ENCODE measurements at places on chromosomes 4 and X.

DNA sequence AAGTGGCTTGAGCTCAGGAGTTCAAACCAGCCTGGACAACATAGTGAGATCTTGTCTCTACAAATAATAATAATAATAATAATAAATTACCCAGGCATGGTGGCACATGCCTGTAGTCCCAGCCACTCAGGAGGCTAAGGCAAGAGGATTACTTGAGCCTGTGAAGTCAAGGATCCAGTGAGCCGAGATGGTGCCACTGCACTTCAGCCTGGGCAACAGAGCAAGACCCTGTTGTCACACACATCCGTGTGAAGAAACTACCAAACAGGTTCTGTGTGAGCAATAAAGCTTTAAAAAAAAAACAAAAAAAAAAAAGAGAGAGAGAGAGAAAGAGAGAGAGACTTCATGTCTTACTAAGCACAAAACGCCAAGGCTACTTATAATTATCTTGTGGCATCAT lies 42.5 kb downstream of the ANOS1 start:
- DNase-seq = no peak

DNA sequence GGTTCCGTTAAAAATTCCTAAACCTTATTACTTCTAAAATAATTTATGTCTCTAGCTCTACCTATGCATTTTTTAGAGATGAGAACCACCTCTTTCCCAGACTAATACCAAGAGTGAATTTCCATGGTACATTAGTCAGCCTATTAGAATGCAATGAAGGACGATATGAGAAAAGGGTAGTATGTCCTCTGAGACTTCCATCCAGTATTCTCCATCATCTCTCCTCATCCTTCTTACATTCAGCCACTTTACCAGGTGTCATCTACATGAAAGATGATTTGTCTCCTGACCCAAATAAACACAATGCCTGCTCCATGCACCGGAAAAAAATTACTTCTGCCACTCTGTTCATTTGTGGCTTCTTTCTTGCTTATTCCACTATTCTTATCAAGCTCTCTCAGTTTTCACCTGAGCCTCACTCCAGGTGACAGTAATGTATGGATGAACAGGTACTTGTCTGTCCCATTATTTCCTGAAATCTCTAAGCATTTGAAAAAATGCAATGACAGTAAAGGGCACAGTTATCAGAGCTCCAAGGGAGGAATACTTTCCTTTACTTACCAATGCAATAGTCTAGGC lies 97.9 kb downstream of the MAB21L2 start:
- no peak for DNase-seq

DNA sequence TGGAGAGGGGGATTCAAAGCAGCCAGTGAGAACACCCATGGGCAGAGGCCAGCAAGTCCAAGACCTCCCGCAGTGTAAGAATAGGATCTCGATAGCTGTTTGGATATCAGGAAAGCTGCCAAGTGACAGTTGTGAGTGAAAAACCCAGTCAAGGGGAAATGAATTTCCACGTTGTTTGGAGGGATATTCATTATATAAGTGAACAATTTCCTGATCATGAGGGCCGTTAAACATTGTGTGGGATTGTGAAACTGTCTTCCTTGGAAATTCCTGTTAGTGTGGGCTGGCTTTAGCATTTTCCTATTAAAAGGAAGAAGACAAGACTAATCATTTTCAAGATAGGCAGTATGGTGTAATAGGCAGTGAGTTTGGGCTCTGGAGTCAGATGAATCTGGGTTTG lies 15.0 kb downstream of the CLDN2 start:
- no peak for DNase-seq

DNA sequence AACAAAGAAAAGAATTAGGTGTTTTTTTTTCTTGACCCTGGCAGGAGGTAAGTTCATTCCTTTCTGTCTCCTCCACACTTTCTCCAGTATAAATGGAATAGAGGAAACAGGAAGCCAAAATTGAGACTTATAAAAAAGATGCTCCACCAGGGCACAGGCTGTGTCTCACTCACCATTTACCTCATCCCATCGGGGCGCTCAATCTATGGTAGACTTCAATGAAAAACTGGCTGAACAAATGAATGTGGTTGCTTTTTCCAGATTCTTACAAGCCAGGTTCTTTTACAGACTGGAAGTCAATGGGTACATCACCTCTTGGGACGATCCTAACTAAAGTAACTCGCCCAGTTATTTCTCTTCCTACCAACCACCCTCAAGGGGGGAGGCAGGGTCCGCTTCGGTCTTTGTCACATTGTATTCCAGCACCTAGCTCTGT lies 685 bp downstream of the COMMD8 start:
- no peak for DNase-seq

DNA sequence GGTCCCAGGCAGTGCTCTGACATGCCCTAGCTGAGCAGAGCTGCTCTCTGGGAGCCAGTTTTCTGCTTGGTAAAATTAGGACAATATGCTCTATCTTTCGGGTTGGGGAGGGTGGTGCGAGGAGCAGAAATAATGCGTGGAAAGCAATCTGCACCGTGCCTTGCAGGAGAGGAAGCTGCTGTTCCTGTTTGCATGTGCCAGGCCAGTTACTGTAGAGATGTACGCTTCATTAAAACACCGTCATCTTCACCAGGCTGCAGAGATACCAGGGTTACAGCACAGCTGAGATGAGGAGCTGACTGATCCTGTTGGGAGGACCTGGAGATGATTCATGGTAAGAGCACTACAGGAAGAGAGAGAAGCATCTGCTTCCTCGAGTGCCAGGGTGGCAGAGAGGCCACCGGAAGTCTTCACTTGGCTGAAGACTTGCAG lies 29.5 kb upstream of the IRF2 start:
- DNase-seq = peak; percentile 32

DNA sequence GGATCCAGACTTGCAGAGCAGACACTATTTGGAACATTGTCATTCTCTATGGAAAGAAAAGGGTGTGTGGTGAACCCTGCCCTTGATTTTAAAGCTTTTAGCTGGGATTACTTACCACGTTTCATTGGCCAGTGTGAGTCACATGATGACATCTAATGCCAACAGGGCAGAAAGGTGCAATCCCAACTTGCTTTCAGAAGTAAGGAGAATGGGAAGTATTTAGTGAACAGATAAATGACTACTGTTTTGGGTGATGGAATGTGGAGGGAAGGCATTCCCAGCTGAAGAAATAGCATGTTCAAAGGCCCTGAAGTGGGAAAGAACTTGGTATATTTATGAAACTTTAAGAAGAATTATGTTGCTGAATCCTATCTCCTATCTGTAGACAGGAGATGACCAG lies 44.5 kb downstream of the SYTL5 start:
- no peak for DNase-seq

DNA sequence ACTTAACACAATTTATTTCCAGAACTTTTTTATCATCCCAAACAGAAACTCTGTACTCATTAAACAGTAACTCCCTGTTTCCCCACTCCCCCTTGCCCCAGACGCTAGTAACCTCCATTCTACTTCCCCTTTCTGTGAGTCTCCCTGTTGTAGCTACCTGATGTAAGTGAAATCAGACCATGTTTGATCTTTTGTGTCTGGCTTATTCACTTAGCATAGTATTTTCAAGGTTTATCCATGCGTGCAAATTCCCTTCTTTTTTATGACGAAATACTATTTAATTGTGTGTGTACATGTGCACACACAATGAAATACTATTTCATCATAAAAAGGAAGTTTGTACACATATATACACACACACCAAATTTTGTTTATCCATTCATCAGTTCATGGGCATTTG lies 5.2 kb downstream of the PKD2 start:
- no peak for DNase-seq

GRCh38 chr4:164937576-164938270 lies 39.7 kb downstream of the TRIM61 start:
- no peak for DNase-seq

- DNase-seq = no peak
Observed at GRCh38 chr4:79331126-79331876, 5.4 kb upstream of the NAA11 start.

- no peak for DNase-seq
Observed at GRCh38 chr4:1684506-1685234, 557 bp upstream of the FAM53A start.

GRCh38 chrX:138006180-138006579 lies 440.3 kb downstream of the ZIC3 start:
- no peak for DNase-seq

- DNase-seq = no peak
Observed at GRCh38 chr4:155578726-155579370, 87.8 kb upstream of the GUCY1A1 start.

- DNase-seq = no peak
Observed at GRCh38 chr4:19417256-19417655, 834.4 kb upstream of the SLIT2 start.

DNA sequence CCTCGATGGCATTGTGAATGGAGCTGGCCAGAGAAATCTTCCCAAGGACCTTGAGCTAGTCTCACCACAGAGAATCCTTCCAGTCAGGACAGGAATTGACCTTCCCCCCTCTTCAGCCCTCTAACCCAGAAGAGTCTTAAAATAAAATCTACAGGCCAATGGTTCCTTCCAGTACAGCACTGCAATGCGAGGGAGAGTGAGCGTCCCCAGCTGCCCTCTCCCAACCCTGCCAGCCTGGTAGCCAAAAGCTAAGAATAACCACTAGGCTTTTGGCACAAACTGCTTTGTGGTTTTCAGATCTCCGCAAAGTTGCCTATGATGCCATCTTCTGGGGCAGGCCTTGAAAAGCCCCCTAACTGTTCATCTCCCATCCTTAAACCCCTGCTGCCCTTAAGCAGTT lies 175.1 kb downstream of the AR start:
- DNase-seq = no peak

DNA sequence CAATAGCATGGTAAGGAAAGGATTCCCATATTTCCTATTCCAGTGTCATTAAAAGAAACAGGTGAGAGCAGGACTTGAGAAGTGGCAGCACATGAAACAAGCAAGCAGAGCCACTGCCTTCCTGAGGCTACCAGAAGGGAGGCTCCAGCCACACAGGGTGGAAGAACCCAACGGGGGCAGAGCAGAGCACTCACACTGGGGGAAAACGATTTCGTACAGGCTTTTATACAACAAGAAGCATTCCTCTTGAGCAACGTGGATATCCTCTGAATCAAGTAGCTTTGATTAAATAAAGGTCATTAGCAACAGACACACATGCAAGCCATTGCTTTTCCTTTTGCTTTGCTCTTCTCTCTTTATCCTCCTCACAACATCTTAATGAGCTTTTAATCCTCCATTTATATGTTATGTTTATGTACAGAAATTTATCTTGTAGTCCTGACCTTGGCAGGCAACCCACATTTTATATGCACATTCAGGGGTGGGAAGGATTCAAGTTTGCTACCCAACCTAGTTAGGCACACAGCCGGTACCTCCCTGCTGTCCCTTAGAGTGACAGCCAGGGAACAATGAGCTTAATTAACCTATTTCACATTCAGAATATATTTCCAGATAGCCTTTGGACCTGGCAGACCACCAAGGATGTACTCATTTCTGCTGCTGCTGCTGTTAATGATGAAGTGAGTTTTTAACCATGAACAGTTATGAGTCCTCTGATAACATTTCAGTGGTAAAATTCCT lies 202.1 kb downstream of the ARHGAP24 start:
- no peak for DNase-seq

GRCh38 chr4:86595426-86595805 lies 1.3 kb downstream of the PTPN13 start:
- DNase-seq = no peak

DNA sequence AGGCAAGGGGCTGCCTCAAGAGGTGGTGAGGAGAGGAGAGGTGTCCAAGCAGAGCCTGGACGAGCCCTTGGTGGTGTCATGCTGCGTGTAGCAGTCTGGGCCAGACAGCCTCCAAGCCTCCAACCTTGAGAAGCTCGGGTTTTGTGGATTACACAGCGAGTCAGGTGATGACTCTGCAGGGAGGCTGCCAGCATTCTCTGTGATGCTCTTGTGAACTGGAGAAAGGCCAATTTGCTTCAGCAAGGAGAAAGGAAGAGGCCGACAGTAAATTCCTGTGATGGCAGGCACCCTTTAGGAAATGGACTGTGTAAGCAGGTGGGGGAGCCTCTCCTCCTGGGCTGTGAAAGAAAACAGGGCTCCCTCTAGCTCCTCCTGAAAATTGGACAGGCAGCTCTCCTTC lies 36.0 kb upstream of the CD99L2 start:
- no peak for DNase-seq

DNA sequence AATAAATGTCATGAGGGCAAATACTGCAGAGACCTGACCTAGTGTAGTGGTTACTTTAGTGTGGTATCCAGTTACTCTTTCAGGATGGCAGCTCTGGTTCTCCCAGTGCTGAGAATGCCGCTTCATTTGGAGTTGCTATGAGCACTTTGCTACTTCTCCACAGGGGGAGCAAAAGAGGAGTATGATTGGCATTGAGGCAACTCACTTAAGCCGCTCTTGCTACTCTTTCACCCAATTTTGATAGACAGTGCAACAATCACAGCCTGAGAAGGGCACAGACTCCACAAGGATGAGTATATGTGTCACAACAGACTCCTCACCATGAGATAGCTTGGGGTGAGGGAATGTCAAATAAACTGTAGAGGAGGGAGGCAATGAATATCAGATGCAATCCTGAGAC lies 81.2 kb downstream of the NPY1R start:
- DNase-seq = no peak

DNA sequence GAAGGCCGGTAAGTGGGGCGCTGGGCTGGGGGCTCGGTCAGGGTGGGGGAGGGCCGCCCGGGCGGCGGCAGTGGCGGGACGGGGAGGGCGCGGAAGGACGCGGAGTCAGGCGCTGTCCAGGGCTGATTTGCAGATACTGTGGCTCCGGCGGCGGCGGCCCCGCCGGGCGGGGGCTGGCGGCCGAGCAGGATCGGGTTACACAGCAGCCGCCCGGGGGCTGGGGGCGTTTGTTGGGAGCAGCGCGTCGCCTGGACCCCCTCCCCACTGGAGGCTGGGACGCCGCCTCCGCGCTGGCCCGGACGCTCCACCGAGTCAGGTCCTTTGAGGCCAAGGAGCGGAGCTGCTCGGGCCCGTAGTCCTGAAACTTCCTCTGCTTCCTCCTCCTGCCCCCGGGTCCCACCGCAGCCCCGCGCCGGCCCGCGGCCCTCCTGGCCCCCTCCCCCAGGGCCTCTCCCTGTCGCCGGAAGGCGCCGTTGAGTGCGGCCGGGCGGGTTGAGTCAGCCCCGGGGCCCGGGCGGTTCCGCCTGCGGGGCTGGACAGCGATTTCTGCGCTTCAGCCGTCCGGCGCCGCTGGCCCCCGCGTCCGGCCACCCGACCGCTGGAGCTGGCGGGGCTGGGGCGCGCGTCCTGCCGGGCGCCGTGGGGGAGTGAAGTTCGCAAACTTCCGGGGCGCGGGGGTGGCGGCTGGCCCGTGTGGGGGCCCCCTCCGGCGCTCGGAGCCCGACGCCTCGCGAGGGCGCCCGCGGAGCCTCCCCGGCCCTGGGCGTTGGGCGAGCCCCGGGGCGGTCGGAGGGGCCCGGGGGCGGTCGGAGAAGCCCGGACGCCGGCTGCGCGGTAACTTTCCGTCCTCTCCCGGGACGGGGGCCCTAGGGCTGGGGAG lies 746 bp downstream of the REST start:
- DNase-seq = no peak

GRCh38 chrX:41339148-41339547 lies 5.2 kb downstream of the DDX3X start:
- DNase-seq = no peak

DNA sequence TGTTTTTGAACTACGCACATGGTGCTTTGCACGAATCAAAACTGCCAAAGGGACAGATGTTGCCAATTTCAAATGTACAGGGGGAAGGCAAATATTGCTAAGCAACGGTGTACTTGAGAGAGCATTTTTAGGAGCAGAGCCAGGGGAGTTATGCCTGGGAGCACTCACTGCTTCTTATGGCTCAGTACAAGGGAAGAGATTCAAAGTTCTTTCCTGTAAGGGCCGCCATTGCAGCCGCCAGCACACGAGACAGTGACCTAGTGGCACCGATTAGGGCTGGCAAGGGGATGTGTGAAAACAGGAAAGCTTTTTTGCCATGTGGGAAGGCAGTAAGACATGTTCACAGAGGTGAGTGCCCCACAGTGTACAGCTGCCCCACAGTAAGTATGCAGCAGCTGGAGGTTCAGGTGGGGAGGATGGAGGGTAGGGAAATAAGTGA lies 133.8 kb downstream of the AFF1 start:
- DNase-seq = peak; percentile 92

Measured in NCI-H1694 treated with DMSO at 0.1 percent for 48 hours (cell line).